ENCODE measurements at places on chromosomes 7 and 10. TPM values are rescaled to one million over a fixed set of nuclear protein-coding genes. Genes with fewer than 3 reads are reported as not detected.

Gene ACTL6B
- total RNA-seq: not detected

Gene CHRM2
- total RNA-seq: not detected

Gene CRTAC1
- 1.4 TPM for total RNA-seq

Gene ARMH3
- total RNA-seq: 11.3 TPM

Gene SLC26A3
- not detected for total RNA-seq

Gene TMEM178B
- 1.3 TPM for total RNA-seq

Gene TUBAL3
- total RNA-seq: 0.21 TPM

Gene CTAGE4
- not detected for total RNA-seq

Gene LAMB1
- total RNA-seq: 138 TPM

Gene IKZF1
- not detected for total RNA-seq

Gene STAG3
- total RNA-seq: 0.37 TPM

Gene IDI2
- total RNA-seq: not detected

Gene ANXA8L1
- 127 TPM for total RNA-seq

Gene FKBP6
- total RNA-seq: not detected

Gene DNAJB12
- 35.8 TPM for total RNA-seq

Gene ZNF107
- 2.2 TPM for total RNA-seq

Gene BMPER
- total RNA-seq: 4.3 TPM

Gene GRID1
- 0.22 TPM for total RNA-seq

Gene ZC3HAV1L
- 8.6 TPM for total RNA-seq

Gene CAMK2G
- total RNA-seq: 17.5 TPM

Gene GNAT3
- total RNA-seq: not detected

Gene NPSR1
- not detected for total RNA-seq

Gene ACSM6
- total RNA-seq: not detected

Gene TUBB8
- total RNA-seq: 0.22 TPM

Gene VAX1
- 1.3 TPM for total RNA-seq

Gene RAPGEF5
- total RNA-seq: 0.25 TPM

Gene HTR5A
- not detected for total RNA-seq

Gene BRAF
- 6.6 TPM for total RNA-seq

Gene TMEM184A
- 7.7 TPM for total RNA-seq

Gene KIAA1549
- total RNA-seq: 5.9 TPM

Gene INA
- total RNA-seq: 20.0 TPM

Gene CPED1
- total RNA-seq: not detected

Gene STOX1
- total RNA-seq: 0.64 TPM

Gene SH3PXD2A
- total RNA-seq: 1.1 TPM

Gene PAX2
- 0.26 TPM for total RNA-seq

Gene CTTNBP2
- 0.29 TPM for total RNA-seq

Gene PILRB
- 26.5 TPM for total RNA-seq

Gene SPDYE2B
- total RNA-seq: not detected

Gene TAS2R41
- total RNA-seq: not detected

Gene NRP1
- total RNA-seq: 95.2 TPM

Measured in A549 treated with Hydrocortisone at 1 μM for 4 hours (cell line).